ENCODE measurements at places on chromosomes 11 and 22.

DNA sequence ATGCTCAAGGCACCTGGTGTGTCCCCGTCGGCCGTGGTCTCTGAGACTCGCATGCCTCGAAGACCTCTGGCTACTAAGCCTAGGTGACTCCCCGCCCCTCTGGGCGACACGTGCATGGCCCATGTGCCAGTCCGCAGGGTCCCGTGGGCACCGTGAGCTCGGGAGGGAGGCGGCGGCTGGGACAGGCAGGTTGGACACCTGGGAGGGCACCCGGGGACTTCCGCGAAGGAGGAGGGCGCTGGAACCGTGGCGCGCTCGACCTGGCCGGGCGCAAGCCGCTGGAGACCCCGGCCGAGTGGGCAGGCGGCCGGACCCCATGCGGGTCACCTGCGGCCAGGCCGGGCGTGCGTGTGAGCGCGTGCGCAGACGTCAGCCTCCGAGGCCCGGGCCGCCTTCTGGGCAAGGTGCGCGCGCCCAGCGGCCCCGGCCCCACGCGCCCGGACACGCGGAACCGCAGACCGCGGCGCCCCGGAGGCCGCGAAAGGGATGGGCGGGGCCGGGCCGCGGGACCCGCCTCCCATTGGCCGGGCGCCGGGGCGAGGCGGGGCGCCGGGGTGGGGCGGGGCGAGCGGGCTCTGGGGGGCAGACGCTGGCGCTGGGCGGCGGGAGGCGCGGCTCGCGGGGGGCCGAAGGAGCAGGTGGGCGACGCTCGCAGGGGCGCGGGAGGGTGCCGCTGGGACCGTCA, 579 bp upstream of the RASD2 start:
- peak; percentile 60 for DNase-seq

- no peak for DNase-seq
Measured at GRCh38 chr22:23088199-23088604, 17.9 kb downstream of the GNAZ start.

GRCh38 chr11:10303558-10304363, 1.1 kb upstream of the ADM start:
- DNase-seq, result peak; percentile 92

- DNase-seq, result peak; percentile 50
Measured at GRCh38 chr11:702462-703461, 3.3 kb upstream of the EPS8L2 start.

DNA sequence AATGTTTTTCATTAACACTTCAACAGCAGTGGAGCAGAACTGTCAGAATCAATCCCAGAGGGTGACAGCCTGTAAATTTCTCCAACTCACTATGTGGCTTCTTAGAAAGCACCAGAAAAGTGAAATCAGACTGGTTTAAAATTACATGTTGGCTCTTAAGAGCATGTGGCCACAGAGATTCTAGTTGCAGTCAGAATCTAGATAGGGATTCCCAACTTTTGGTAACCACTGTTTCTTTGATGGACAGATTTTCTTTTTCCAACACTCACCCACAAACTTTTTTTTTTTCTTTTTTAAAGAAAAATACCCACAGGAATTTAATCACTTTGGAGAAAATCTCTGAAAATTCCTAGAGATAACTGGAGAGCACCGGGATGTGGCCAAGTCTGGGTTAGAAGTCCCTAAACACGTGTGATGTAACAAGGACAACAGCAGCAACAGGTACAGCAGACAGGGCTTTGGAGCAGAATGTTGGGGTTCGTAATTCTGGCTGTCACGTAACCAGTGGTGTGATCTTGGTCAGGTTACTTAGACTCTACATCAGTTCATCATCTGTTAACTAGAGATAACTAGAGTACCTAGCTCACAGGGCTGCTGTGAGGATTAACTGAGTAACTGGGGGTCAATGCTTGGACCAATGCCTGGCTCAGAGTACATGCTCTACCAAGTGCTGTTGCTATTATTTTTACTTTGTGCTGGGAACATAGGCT, 100.1 kb downstream of the NAT10 start:
- no peak for DNase-seq

GRCh38 chr11:118108513-118108912, 21.8 kb upstream of the SMIM35 start:
- DNase-seq, result no peak

GRCh38 chr11:74844865-74845264, 96.2 kb downstream of the RNF169 start:
- DNase-seq, result no peak

DNA sequence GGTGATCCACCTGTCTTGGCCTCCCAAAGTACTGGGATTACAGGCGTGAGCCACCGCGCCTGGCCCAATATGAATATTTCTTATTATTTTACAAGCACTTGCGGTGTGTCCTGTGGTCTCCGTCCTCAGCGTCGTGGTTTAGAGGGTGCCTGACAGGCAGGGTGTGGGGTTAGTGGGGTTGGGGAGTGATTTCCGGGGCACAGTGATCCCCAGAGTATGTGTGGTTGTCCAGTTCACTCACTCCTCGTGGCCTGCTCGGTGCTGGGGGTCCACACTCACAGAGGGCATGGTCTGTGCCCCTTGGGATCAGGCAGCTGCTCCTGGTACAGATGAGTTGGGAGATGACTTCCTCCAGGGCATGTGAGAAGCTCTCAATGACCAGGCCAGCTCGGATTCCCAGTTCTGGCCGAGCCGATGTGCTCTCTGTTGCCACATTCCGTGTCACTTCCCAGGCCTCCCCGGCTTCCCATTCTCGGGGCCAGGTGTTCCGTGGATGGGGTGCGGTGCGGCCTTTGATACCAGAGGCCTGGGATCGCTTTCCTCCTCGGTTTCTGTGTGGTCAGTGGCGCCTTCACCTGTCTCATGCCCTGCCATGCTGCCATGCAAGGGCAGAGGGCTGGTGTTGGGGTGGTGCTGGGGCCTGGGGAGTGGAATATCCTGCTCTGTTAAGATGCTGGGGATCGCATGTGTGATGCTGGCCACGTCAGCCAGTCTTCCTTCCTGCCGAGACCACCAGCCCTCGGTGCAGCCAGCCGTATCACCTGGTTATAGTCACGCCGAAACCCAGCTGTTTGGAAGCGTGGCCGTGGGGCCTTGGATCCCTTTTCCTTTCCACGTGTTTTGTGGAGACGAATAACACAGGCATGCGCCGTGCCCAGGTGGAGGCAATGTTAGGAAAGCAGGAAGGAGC, 39.6 kb downstream of the PARVB start:
- DNase-seq, result no peak

DNA sequence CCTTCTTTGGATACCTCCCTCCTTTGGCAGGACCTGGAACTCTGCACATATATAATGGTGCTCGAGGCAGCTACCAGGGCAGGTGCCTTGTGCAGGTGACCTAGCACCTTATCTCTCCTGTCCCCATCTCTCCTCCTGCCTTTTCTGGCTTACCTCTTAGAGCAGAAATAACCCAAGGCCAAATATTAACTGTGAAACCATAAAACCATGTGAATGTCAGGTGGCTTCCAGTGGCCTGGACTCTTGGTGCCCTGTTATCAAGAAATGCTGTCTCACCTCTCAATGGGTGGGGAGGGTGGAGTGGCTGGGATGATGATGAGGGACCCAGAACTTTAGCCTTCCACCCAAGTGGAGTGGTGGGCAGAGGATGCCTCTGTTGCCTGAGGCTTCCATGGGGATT, 42.9 kb downstream of the YWHAH start:
- no peak for DNase-seq

- DNase-seq, result peak; percentile 81
Measured at GRCh38 chr11:60265373-60266214, 14.9 kb upstream of the MS4A4A start.

DNA sequence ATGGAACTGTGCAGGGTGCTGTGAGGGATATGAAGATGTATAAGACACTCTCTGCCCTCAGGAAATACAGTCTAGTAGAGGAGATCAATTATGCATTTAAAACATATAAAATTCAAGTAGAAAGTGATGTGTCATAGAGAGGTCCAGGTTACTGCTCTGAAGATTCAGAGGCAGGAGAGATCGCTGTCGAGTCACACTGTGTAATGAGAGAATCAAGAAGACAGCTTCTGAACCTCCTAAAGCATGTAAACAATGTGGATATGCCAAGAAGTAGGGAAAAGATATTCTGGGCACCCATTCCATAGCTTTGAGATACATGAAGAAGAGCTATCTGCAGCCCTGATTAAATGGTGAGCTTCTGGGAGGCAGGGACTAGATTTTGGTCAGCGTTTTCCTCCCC, 16.7 kb downstream of the SSH3 start:
- no peak for DNase-seq

- DNase-seq, result no peak
Measured at GRCh38 chr11:19979519-19979845, 180.8 kb downstream of the DBX1 start.

- no peak for DNase-seq
Measured at GRCh38 chr11:33651990-33652389, 48.6 kb downstream of the C11orf91 start.

DNA sequence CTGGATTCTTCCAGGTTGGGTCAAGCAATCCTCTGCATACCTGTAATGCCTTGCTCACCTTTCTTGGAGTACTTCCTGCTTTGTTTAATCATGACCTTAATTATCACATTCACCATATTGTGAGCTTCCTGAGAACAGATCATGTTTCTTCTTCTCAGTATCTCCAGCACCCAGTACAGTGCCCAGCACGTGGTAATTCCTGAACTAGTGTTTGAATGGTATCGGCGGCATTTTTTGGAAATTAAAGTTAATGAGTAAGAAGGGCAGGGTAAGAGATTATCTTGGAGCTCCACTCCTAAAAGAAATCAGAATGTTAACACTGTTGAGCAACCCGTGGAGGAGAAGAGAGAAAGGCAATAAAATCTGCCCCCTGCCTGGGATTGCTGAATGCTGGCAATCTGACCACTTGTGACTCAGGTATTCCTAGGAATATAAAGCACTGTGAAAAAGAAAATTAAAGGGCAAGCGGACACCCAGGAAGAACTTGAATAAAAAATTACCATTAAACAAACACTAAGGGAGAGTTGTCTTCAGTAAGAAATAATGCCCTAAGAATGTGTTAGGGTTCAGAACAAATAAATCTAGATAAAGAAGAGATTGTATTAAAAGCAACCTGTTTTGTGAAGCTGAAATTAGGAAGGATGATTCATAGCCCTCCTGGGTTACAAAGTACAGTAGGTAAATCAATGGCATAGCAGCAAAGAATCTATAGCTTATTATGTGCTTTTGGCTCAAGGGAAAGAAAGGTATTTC, 92.9 kb downstream of the PDHX start:
- no peak for DNase-seq

Measured in suppressor macrophage treated with lipopolysaccharide for 4 hours (primary cell).